ENCODE measurements at places on chromosomes 6 and 20. TPM values are rescaled to one million over a fixed set of nuclear protein-coding genes. Genes with fewer than 3 reads are reported as not detected.

- no peak for DNase-seq
Observed at GRCh38 chr20:37288091-37288490, 1.4 kb upstream of the MANBAL start.

DNA sequence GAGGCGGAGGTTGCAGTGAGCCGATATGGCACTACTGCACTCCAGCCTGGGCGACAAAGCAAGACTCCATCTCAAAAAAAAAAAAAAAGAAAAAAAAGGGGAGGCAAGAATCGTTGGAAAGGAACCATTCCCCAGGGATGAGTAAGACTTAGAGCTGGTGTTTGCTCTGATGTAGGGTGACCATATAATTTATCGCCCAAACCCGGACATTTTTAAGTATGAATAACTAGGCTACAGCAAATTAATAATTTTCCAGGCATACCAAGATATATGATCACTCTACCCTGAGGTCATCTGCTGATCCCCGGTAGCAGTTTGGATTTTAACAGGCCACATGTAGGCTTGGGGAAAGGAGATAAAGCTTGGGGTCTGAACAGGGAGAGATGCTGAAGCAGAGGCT lies 260.9 kb downstream of the BTBD9 start:
- no peak for DNase-seq

Gene SNAI1
- total RNA-seq, result 0.94 TPM

Gene RIN2
- 44.2 TPM for total RNA-seq

- no peak for DNase-seq
Observed at GRCh38 chr6:87396595-87397392, 11.0 kb upstream of the CFAP206 start.
